ENCODE measurements at places on chromosomes 3 and 15.
A peak's percentile ranks its signal among the peaks of the same experiment; 100 is the strongest.

DNA sequence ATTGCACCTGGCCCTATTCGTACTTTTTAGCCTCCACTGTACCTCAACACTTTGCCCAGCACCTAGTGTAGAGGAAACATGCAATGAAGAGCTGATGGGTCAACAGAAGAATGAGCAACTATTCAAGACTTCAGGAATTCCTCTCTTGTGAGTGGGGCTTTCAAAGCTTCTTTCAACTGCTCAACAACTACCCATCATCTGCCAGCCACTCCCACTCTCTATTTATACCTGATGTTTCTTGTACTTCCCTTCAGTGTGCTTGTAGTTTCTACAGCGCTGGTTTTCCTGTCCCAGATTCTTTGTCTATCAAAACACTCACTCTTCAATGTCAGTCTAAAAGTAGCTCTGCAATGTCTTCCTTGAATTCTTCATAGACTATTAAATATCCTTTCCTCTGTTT is 168.3 kb upstream of the LPP start:
- no peak for DNase-seq

DNA sequence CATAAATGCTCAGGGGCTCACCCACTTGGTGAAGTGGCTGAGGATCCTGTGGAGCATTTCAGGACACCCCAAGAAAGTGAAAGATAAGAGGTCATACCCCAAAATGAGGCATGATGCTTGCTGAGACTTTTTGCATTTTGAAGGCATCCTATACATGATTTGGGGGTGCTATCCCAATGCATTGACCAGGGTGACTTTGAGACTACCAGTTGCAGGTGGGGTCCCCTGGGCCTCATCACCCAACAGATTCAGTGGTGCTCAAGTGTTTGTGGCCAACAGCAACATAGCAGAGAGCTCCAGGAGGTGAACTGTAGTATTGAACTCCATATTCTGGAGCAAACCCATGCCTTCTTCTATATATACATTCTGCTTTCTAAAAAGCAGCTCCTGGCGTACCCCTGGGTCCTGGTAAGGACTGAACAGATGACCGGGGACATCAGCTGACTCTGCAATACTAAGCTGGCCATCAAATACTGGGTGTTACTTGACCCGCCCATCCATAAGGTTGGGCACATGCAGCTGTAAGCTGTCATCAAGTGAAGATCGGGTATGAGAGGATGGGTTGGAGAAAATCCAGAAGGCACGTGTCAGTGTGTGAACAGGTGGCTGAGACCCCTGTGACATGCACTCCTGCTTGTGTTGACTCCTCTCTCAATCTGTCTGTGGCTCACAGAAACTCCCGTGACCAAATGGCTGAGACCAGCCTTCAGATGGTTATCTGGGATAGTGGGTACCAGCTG is 143.3 kb downstream of the KLF13 start:
- DNase-seq: no peak

DNA sequence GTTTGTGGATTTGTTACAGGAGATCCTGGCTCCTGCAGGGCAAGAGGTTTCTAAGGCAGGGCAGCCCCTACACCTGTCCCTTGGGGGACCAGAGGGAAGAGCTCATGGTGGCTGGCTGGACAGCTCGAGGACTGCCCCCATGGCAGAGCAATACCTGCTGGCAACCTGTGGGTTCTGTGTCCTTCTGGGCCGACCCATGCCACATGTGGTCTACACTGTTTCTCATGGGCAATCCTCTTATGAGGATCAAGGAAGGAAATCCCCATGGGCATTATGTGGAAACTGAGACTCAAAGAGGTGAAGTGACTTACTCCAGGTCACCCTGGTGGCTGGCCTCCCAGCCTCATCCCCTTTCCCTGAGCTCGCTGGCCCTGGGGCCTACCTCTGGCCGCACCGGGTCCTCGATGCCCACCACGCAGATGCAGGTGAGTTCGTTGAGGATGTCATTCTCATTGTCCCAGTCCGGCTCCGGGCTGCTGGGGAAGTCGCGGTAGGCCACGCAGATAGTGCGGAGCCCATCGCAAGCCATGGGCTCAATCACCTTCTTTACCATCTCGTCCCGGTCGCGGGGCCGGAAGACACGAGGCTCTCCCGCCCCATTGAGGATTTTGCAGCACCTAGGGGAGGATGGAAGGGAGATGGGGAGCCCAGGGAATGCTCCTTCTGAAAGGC is 37.5 kb upstream of the SEC13 start:
- no peak for DNase-seq

GRCh38 chr3:40313975-40314860 is 4.7 kb downstream of the EIF1B start:
- DNase-seq: no peak

GRCh38 chr15:29204369-29204755 is 65.3 kb downstream of the NSMCE3 start:
- DNase-seq: no peak

DNA sequence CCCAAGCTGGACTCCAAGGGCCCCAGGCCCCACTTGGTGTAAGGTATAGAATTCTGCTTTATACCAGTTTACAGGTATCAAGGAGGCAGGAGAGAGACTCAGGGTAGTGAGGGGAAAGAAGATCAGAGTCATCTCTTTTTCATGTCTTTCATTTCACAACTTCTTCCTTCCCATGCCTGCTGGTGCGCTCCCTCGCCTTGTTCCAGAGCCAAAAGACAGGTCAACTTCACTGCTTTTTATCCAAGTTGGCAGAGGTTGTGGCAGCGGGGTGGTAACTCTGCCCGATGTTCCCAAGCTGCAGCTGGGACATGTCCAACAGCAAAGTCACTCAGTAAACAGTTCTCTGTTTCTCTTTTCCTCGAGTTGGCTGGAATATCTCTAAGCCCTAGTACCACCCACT is 86.3 kb upstream of the TCF12 start:
- DNase-seq: no peak

- no peak for DNase-seq
Observed at GRCh38 chr15:60254416-60254815, 143.4 kb downstream of the ANXA2 start.

- no peak for DNase-seq
Observed at GRCh38 chr3:126018995-126019394, 50.0 kb downstream of the ROPN1B start.

DNA sequence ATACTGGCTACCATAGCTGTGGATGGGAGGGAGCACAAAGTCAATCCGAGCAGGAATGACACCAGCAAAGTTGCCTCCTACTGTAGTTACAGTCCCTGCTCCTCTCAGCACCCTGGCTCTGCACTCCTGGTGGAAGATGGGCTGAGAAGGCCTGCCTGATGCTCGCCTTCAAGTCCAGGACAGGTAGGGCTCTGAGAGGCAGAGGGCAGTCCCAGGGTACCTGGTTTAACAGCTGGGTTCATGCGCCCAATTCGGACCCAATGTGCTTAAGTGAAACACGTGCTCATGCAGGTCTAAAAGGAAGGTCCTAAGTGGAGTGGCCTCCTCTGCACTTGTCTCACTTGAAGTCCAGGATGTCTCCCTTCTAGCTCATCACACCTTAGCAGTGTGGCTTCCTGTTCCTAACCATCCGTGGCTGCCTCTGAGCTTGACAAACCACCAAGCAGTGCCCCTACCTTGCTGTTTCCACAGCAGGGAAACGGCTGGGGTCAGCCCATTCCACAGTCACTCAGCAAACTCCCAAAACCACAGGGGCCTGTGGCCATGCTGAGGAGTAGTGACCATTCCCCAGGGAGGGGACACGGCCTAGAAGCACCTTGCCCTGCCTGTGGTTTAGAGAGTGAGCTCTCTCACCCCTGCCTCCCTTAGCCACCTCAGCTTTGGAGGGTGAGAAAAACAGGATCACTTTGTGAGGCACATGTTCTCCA is 3.9 kb upstream of the MUSTN1 start:
- no peak for DNase-seq

DNA sequence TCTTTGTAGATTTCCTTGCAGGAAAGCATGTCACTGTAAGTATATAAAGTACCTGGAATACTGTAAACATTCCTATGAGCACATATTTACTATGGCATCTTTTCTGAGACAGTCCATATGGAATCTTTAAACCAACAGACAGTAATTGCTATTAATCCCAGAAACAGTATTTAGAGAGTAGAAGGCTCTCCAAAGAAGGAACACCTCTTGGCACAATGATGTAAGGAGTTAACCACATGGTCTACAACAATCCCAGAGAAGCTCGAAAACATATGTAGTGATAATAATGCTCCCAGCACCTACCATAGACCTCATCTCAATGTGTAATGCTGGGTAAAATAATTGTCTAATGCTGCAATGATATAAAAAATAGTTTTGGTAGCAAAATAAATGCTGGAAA is 95.8 kb upstream of the IL12A start:
- DNase-seq: no peak

DNA sequence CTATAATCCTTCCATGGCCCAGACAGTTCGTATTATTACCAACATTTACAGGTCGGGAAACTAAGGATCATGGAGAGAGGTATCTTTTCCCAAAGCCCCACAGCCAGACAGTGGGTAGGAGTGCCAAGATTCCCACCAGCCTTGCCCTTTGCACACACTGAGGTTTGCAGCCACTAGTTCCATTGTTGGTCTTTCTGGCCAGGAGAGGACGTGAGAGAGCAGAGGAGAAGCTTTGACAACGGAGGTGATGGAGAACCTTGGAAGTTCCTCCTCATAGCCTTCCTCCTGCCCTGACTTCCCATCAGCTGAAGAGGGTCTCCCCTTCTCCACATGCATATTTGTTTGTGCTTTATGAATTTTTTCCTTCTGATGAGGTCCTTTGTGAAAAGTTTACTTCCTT is 50.5 kb upstream of the PLCL2 start:
- no peak for DNase-seq

DNA sequence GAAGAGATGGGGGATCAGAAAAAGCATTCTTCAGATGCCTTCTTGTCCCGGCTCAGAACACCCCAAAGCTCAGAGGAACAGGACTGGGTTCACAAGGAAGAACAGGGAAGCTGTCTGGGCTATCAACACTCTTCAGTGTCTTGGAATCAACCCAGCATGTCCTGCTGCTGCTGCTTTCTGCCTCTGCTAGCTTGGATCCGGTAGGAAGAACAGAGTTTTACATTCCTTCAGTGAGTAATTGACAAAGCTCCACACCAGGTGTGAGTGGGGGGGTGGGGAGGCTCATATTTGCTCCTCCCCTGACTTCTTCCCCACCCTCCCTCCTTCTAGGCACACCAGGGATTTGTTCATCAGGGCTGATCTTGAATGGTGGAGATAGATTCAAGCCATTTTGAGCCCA is 13.1 kb upstream of the ETV5 start:
- DNase-seq: no peak

- DNase-seq: no peak
Observed at GRCh38 chr3:115552007-115552406, 71.3 kb upstream of the GAP43 start.

GRCh38 chr15:58999694-59000093 is 12.2 kb downstream of the RNF111 start:
- no peak for DNase-seq

- no peak for DNase-seq
Observed at GRCh38 chr3:128195369-128195768, 42.1 kb downstream of the EEFSEC start.

GRCh38 chr15:58369261-58369701 is 62.5 kb upstream of the LIPC start:
- no peak for DNase-seq

DNA sequence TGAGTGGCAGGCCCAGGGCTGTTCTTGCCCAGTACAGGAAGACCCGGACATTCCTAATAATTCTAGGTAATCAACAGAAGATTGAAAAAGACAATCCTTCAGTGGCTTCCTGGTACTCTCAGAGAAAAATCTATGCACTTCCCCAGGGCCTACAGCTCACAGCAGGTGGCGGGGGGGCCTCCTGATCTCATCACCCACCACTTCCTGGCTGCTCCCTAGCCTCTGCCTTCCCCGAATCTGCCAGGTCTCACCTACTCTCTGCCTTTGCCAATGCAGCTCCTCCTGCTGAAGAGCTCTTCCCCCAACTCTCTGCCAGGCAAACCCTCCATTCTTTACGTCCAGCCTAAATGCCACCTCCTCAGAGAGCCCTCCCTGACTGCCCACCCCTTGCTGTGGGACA is 37.5 kb downstream of the EHD4 start:
- DNase-seq: no peak

GRCh38 chr3:56878074-56878473 is 76.3 kb upstream of the ARHGEF3 start:
- DNase-seq: no peak

DNA sequence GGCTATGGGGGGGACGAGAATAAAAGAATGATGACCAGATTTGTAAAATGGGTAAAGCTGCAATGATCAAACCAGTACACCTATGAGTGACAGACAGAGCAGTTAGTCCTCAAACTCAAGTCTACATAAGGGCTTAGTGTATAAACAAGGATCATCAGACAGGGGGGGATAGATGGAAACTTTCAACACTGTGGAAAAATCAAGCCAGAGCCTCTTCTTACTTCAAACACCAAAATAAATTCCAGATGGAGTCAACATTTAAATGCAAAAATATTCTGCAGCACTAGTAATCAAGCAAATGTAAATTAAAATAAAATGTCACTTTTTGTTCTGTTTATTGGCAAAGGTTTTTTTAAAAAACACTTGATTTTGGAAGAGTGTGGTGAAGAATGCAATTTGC is 205.9 kb upstream of the RGMA start:
- no peak for DNase-seq

- no peak for DNase-seq
Observed at GRCh38 chr3:126828306-126828705, 124.3 kb downstream of the CHCHD6 start.

- no peak for DNase-seq
Observed at GRCh38 chr3:46228260-46229242, 13.7 kb upstream of the CCR3 start.

GRCh38 chr3:192850451-192850981 is 67.1 kb downstream of the MB21D2 start:
- DNase-seq: no peak

DNA sequence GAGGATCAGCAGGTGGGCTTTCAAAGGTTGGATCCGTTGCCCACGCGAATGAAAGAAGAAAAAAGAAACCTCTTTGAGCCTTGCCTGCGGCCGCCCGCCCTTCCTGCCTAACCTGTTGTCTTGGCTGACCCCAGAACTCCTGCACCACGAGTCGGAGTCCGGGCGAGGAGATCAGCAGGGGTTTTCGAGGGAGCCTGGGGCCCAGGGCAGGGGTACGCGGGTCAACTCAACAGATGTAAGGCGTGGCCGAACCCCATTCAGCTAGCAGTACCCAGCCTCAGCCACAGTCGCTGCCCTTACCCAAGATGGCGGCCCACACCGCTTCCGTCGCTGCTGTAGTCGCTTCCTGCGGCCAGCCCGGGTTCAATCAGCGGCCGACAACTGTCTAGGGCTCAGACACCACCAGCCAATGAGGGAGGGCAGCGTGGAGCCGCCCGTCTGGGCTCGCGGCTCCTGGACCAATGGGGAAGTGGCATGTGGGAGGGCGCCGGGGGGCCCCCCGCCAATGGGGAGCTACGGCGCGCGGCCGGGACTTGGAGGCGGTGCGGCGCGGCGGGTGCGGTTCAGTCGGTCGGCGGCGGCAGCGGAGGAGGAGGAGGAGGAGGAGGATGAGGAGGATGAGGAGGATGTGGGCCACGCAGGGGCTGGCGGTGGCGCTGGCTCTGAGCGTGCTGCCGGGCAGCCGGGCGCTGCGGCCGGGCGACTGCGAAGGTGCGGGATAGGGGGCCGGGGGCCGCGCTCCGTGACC is at the start of gene MANF:
Gene MANF (plus strand): TSS at position 566 of the 748 bp plus-strand sequence. CDS start 52 bp downstream, at position 618.
- peak; percentile 100 for DNase-seq

- DNase-seq: no peak
Observed at GRCh38 chr3:72279631-72280041, 494.7 kb upstream of the PROK2 start.

GRCh38 chr15:82943176-82943575 is 9.3 kb downstream of the HOMER2 start:
- DNase-seq: no peak

- DNase-seq: no peak
Observed at GRCh38 chr3:46027736-46028397, 584 bp upstream of the XCR1 start.
